Right atrium auricular region (tissue), 2 donors: ENCODE measurements at places on chromosomes 12 and 14.

DNA sequence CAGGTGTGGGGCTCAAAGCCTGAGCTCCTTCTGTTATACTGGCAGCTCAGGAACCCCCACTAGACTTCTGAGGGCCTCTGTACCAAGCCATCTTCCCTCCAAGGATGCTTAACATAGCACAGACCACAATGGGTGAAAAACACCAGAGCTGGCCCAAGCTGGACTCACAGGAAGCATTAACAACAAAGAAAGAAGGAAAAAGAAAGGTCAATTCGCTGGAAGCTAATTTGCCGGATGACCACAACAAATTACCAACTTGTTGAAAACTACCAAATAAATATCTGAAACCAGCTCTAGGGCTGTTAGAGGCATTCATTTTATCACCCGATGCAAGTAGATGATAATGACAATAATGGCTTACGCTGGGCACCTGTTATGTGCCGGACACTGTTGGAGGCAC is 48.7 kb downstream of the RBM19 start:
- H3K4me1 ChIP-seq: no peaks in the 10 kb centered on the region
- no peak overlapping the region for H3K27ac ChIP-seq
- no peak overlapping the region for H3K4me3 ChIP-seq
- no peaks in the 10 kb centered on the region for H3K27me3 ChIP-seq
- H3K36me3 ChIP-seq: peaks cover 26% of the 10 kb centered on the region

- DNase-seq: no peak
- H3K36me3 ChIP-seq: no peaks in the 10 kb centered on the region
- no peak overlapping the region for H3K27ac ChIP-seq
- no peak overlapping the region for H3K4me3 ChIP-seq
- H3K4me1 ChIP-seq: no peaks in the 10 kb centered on the region
These were observed 113.4 kb downstream of the SPTSSA start for GRCh38 chr14:34348592-34348991.

DNA sequence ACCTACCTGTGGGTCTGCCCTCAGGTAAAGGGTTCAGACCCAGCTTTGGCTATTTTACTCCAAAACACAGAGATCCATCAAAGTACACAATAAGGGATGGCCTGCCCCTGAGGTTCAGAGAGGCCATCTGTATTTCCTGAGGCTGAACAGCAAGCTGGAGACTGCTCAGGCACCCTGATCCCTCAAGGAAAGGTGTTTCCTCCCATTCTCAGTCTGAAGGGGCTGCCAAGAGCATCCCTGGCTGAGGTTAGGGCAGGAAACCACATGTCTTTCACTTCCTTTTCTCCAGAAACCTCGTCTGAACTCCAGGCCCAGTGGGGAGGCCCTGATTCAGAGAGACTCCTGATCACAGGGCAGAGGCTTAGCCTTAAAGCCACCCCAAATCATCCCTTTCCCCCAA is 1.5 kb downstream of the RILPL1 start:
- H3K27me3 ChIP-seq: no peaks in the 10 kb centered on the region
- no peak for DNase-seq
- peak overlapping the region; percentile 73 for H3K4me3 ChIP-seq
- H3K27ac ChIP-seq: peak overlapping the region; percentile 95
- H3K36me3 ChIP-seq: peaks cover 13% of the 10 kb centered on the region

GRCh38 chr14:103483600-103483999 is 39.0 kb downstream of the CKB start:
- H3K27ac ChIP-seq: no peak overlapping the region
- DNase-seq: no peak
- H3K4me1 ChIP-seq: no peaks in the 10 kb centered on the region
- H3K27me3 ChIP-seq: no peaks in the 10 kb centered on the region
- H3K36me3 ChIP-seq: peaks cover 71% of the 10 kb centered on the region
- H3K4me3 ChIP-seq: no peak overlapping the region

DNA sequence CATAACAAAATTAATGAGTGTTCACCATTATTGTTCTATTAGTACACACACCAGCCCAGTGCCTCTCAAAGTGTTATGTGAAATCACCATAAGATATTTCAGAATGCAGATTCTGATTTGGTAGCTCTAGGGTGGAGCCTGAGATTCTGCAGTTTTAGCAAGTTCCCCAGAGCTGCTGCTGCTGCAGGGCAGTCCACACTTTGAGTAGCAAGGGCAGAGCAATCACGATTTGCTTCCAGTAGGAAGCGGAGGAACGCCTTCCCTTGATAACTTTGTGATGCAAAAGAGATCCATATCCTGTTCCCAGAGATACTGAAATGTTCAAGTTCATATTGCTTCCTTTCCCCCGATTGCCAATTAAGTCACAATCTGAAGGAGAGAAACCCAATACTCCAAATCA is 57.9 kb downstream of the SLC17A8 start:
- no peaks in the 10 kb centered on the region for H3K36me3 ChIP-seq
- H3K27me3 ChIP-seq: no peaks in the 10 kb centered on the region
- H3K27ac ChIP-seq: no peak overlapping the region
- no peak overlapping the region for H3K4me3 ChIP-seq

- no peak overlapping the region for H3K27ac ChIP-seq
- no peaks in the 10 kb centered on the region for H3K4me1 ChIP-seq
- no peak overlapping the region for H3K4me3 ChIP-seq
- no peaks in the 10 kb centered on the region for H3K27me3 ChIP-seq
- H3K36me3 ChIP-seq: no peaks in the 10 kb centered on the region
These were observed 783.3 kb upstream of the MGAT4C start for GRCh38 chr12:87039536-87039935.
